ENCODE measurements at places on chromosomes 4 and X. TPM values are rescaled to one million over a fixed set of nuclear protein-coding genes. Genes with fewer than 3 reads are reported as not detected.

USP11 gene
- 6.6 TPM for polyA plus RNA-seq

- no peak for DNase-seq
These were observed 265.4 kb upstream of the SLC7A11 start for GRCh38 chr4:138507522-138507921.

DNA sequence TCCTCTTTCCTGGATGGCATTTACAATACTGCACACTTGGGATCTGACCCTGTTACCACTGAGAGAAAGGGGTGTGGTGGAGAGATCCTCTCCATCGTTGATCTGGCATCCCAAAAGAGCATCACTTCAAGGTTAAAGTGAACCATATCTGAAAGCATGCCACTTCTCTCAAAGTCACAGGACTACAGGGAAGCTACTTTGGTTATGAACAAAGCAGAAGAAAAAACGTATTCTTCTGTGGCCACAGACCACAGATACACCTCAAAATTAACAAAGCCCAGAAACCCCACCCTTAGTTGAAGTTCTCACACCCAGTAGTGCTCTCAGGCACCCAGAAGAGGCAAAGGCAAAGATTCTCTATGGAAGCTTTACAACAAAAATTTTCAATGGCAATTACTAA, 108.3 kb downstream of the JADE1 start:
- DNase-seq: no peak

DNA sequence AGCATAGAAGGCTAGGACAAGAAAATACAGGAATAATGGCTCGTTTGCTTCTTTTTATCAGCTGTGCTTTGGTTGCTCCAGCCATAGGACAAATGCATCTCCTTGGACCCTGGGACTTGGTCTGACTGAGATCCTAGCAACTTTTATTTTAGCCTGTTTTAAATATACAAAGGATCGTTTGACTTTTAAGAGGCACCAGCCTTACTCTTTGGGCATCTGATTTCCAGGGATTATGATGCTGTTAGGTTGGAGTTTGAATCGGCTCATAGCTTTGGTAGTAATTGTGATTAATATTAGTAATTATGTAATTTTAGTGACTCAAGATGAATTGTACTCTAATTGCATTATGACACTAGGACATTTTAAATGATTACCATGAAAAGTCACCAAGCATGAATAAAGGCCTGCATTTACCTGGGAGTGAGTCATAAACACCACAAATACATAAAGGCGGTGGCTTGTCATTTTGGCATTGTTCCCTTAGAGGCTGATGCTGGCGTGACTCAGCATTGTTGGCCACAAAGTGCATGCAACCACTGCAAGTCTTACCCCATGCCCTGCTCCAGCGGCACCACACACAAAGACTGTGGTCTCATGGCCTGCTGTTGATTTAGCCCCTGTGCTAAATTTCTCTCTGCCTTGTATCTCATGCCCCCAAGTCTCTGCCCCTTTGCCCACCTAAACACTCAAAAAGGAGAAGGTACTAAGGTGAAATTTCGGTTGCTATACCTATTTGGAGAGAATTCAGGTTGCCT, 12.4 kb downstream of the GPAT3 start:
- DNase-seq: peak; percentile 78

C1QTNF7 gene
- polyA plus RNA-seq: 1.2 TPM

GRID2 gene
- not detected for polyA plus RNA-seq

RNF150 gene
- 3.1 TPM for polyA plus RNA-seq
